ENCODE measurements at places on chromosomes 16 and 17.

- no peak for DNase-seq
Observed at GRCh38 chr17:82751171-82751570, 694 bp upstream of the TBCD start.

DNA sequence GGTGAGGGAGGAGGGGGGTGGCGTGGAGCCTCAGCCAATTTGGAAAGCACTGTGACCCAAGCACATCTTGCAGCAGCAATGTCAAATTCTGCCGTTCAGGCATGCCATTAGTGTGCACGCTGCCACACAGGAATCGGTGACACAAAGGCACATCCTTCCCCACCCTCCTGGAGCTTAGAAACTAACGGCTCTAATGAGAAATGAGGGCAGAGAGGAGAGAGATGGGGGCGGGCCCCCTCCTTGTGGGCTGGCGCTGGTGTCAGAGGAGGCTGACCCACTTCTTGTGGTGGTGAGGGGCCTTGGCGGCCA lies 94.8 kb downstream of the RTN4RL1 start:
- DNase-seq: no peak

DNA sequence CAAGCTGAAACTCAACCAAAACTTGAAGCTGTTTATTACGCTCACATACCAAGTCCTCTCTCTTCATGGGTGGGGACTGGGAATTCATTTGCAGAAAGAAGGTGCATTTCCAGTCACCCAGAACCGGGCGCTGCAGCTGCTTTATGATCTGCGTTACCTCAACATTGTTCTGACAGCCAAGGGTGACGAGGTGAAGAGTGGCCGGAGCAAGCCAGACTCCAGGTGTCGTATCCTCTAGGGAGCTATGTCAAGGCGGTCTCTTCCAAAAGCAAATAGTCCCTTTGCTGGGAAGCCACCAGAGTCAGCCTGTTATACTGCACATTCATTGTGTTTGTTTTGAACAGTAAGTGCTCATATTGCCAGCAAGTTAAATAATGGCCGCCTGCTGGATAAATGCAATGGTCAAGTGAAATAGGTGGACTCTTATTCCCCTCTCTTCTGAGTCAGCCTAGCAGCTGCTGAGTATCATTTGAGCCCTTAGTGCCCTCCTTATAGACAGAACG lies 12.7 kb downstream of the COG1 start:
- DNase-seq: no peak

GRCh38 chr16:53866520-53866919 lies 162.6 kb downstream of the FTO start:
- no peak for DNase-seq

DNA sequence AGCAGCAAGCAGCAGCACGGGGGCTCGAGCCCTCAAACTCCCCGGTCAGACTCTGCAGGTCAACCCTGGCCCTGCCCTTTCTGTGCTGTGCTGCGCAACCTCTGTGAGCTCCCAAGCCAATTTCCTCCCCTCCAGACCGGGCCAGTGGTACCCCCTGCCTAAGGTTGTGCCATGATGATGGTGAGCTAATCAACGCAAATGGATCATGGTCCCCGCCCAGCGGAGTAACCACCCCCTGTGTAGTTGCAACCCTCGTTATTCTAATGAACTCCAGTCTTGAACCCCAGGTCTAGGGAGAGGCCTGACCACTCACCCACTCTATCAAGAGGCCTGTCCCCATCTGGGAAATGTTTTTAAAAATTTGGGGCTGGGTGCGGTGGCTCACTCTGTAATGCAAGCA lies 201.8 kb upstream of the FOXF1 start:
- no peak for DNase-seq

DNA sequence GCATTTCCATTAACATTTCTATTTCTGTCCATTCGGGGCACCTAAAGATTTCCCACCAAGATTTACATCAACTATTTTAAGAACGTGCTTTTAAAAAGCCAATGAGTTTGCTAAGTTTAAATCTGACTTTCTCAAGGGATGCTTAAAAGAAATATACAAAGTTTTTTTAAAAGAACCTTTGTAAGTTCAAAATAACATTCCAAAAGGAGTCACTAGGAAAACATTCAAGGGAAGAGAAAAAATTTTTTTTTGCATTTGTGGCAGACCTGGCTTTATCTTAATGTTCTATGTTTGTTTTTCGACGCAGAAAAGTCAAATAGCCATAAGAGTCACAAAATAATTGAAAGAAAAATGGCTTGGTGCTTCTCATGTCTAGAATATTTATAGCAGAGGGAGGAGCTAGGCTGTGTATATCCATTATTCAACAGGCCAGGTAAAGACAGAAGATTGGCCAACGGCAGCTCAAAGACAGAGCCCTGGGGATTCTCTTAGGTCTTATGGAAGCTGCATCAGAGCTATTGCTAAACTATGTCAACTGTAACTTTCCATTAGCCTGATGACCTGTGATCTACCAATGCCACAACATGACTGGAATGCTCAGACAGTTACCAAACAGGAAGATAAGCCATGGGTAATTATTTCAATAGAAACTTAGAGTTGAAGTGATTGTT lies 37.8 kb upstream of the MYOCD start:
- no peak for DNase-seq

- no peak for DNase-seq
Observed at GRCh38 chr16:53583401-53583800, 80.4 kb upstream of the AKTIP start.

- no peak for DNase-seq
Observed at GRCh38 chr17:57071991-57072944, 12.8 kb upstream of the AKAP1 start.

DNA sequence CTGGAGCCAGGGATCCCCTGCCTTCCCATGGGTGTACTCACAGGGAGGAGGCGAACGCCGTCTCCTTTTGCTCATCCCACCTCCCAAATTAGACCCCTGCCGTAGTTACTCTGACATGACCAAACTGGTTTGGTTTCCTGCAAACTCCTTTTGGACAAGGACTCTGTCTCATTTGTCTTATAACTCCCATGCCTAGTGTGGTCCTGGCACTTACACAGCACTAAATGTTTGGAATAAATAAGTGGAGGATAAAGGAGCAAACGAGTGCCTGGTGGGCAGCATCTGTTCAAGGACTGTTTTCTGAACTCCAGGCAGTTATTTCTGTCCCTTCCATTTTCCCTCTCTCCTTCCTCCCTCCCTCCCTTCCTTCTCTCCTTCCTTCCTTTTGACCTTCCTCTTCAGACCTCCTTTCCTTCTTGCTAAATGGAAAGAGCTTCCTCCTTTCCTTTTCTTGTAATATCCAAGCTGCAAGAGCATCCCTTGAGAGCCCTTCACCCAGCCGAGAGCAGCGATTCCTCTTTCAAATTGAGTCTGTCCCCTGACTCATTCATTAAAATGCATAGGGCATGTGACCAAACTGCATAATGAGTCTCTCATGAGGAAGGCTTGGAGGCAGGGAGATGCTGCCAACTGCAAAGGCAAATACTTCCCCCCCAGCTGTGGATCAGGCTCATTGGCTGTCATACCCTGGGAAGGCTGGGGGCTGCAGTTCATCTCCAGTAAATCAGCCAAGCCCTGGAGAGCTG lies 36.8 kb downstream of the CHD9 start:
- peak; percentile 8 for DNase-seq

GRCh38 chr16:13291591-13292333 lies 390.4 kb downstream of the SHISA9 start:
- DNase-seq: no peak

- no peak for DNase-seq
Observed at GRCh38 chr17:61716225-61716829, 125.3 kb upstream of the NACA2 start.

- DNase-seq: no peak
Observed at GRCh38 chr16:3112058-3112880, at the start of gene ZNF205. TSS of gene ZNF205 (plus strand) at chr16:3112586. CDS start at chr16:3113431, 845 bp downstream.
